ENCODE measurements at places on chromosomes 5 and 9.

DNA sequence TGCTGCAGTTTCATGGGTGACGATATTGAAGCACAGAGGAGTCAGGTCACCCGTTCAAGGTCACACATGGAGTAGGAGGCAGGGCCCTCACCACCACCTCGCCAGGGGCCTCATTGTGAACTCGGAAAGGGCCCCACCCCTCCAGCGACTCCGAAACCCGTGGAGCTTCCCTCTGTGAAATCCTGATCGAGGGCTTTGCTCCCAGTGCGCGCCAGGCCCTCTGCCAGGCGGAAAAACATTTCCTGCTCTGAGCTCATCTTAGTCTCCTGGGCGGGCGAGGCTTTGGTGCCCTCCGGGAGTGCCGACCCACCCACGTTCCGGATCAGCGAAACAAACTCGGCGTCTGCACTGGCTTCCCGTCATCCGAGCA, 75.0 kb upstream of the FCN1 start:
- DNase-seq = no peak

GRCh38 chr9:89853161-89853560, 248.3 kb downstream of the GADD45G start:
- no peak for DNase-seq

DNA sequence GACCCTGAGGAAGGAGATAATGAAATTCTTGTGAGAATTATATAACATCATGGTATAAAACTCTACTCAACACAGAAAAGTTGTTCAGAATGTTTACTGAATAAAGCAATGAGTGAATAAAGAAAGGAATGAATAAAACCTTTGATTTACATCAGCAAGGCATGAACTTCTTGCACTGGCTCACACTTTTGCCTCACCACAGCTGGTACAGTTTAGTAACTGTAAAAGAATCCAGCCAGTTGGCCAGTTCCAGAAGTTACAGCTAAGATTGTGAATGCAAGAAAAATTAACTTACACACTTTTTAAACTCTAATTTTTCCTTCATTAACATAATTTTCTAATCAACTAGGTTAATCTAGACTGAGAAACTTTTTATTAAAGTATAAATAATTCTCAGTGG, 490.9 kb downstream of the NFIB start:
- DNase-seq = no peak

- DNase-seq = no peak
Observed at GRCh38 chr5:66949066-66949465, 247.5 kb downstream of the CD180 start.

DNA sequence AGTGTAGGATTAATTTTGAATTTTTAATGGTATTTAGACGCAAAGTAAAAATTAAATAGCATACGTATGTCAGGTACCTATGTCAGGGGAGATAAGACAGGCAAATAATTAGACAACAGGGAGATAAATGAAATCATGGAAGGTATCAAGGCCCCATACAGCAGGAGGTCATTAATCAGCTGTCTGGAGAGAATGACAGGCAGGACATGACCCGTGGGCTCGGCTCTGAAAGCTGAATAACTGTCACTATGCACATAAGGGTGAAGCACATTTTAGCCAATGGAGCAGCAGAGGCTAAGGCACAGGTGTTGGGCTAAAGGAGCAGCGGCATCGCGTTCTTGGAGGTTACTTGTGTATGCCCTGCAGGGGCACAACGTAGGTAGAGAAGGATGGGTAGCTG, 11.9 kb downstream of the SLC25A51 start:
- DNase-seq = no peak

GRCh38 chr9:97767891-97768290, 70.8 kb upstream of the XPA start:
- no peak for DNase-seq

DNA sequence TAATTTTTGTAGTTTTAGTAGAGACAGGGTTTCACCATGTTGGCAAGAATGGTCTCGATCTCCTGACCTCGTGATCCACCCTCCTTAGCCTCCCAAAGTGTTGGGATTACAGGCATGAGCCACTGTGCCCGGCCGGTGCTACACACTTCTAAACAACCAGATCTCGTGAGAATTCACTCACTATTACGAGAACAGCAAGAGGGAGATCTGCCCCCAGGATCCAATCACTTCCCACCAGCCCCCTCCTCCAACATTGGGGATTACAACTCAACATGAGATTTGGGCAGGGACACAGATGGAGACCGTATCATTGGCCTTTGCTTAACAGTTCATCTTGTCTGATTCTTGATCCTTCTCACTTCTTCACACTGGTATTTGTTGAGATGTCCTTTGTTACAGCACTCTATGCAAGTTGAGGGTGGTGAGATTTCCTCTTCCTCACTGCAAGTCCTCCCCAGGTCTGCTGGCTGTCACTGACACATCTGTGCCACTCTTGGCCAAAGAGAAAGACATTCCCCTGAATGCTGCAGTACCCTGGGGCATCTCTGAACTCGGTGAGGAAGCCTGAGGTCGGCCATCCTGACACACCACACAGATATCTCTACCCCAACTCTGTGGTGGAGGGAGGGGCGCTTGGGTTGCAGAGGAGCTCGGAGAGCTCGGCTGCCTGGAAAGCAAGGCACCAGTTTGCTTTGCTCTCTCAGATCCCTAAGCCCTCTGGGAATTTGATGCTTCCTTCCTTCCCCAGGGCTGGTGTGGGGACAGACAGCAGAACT, 4.2 kb upstream of the SUB1 start:
- DNase-seq = no peak

DNA sequence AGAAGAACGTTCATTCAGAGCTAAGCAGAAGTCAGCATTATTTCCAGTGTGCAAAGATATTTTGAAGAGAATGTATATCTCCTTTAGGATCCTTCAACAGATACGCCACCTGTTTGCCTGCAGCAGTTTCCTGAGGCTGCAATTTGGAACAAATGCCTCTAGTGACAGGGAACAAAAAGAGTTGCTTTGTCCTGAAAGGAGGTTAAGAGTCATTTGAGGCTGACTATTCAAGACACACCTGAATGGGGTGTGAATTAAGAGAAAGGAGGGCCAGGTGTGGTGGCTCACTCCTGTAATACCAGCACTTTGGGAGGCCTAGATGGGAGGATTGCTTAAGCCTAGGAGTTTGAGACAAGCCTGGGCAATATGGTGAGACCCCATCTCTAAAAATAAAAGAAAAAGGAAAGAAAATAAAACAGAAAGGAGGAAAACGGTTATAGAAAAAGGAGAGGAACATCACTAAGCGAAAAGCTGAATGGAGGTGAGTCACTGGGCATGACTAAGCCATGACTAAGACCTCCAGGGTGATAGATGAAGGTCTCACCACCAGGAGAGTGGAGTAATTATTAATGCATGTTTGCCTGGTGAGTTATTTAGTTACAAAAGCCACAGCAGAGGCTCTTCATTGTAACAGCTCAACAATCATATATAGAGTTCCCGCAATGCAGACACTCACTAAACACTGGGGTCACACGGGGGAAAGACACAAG, 255.2 kb upstream of the TNC start:
- no peak for DNase-seq

GRCh38 chr9:78273761-78274160, 23.2 kb upstream of the PSAT1 start:
- DNase-seq = no peak

GRCh38 chr9:70677055-70677735, 262.7 kb upstream of the KLF9 start:
- no peak for DNase-seq

DNA sequence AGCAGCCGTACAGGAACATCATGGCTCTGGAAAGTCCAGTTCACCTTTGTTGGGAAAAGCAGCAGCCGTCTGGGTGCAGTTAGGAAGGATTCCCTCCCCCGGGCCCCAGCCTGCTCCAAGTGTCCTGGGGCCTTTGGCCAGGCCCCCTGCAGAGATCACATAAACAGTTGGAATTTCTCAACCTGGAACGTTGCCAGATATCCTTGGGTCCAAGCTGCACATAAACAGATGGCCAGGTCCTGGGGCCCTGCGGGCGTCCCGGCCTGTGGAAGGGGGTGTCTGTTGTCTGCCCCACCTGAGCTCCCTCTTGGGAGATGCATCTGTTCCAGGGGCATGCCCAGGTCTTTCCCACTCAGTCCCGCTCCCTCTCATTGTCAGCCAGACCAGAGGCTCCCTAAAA, 92.7 kb downstream of the COL5A1 start:
- DNase-seq = no peak

DNA sequence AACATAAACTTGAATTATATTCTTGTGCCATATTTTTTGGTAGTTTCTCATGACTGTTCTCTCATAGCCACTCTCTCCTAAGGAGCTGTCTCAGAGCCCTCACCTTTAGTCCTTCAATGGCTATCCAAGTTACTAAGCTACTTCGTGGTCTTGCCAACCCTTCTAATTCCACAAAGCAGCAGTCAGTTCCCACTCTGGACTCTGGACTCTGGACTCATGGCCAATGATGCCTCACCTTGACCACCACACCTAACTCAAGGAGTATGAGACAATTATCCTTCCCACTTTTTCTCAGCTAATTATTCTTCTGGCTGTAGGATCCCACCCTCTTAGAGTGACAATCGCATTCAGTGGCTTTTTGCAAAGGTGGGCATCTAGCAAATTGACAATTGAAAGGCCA, 42.2 kb downstream of the TUSC1 start:
- no peak for DNase-seq

DNA sequence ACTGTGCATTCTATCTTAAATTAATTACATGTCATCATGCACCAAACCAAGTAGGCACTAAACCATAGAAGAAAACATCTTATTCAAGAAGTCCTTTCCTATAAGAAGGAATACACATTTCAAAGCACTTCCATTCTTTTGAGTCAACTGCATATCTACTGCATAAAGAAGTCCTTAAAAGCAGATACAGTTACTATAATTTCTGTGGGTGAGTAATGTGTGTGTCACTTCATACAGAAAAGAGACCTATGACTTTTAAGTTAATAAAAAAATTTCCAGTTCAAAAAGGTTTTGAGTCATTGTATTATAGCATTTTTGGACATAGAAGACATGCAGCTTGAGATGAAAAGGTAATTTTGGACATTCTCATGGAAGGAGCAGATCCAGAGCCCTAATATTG, 125.0 kb downstream of the DTWD2 start:
- DNase-seq = no peak

GRCh38 chr5:37511646-37512045, 132.5 kb downstream of the WDR70 start:
- no peak for DNase-seq

GRCh38 chr5:135335031-135335828, 63.8 kb downstream of the MACROH2A1 start:
- no peak for DNase-seq

GRCh38 chr5:124057724-124058231, 545.8 kb downstream of the CSNK1G3 start:
- DNase-seq = no peak

DNA sequence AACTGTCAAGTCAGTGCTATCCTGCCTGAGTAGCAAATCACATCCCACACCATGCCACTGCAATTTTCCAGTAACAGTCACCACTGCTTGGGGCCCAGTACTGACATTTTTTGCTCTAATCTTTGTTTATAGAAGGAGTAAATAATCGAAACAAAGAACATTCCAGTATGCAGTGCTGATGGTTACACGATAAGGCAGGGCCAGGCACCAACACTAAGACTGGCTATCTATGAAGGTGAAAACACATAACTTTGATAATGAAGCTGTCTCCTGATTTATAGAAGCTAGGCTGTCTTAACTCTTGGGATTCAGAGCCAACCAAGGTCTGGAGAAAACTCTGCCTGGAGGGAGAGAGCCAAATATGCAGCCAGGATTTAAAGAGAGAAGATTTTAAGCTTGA, 365.3 kb downstream of the BNC2 start:
- no peak for DNase-seq

- DNase-seq = no peak
Observed at GRCh38 chr9:75233011-75233410, 144.7 kb downstream of the OSTF1 start.

- DNase-seq = no peak
Observed at GRCh38 chr5:155728857-155729683, 597.9 kb upstream of the SGCD start.

DNA sequence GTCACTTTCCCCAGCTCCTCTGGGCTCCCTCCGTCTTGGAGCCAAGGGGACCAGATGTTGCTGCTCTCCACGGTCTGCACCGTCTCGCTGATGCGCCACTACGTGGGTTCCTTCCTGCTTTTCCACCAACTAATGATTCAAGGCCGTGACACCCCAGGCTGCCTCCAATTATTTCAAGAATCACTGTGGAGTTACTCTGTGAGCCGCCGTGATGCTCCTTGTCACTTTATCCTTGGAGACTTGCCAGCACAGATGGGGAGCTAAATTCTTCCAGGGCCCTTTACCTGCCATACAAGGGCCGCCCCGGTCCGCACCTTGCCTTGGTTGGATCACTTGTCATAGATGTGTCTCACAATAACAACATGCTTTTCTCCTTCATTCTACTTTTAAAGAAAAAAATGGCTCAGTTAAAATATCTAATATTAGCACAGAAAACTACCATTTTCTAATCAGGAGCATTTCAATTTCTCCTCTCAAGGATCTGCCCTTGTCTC, 202.0 kb downstream of the FSTL4 start:
- DNase-seq = no peak

DNA sequence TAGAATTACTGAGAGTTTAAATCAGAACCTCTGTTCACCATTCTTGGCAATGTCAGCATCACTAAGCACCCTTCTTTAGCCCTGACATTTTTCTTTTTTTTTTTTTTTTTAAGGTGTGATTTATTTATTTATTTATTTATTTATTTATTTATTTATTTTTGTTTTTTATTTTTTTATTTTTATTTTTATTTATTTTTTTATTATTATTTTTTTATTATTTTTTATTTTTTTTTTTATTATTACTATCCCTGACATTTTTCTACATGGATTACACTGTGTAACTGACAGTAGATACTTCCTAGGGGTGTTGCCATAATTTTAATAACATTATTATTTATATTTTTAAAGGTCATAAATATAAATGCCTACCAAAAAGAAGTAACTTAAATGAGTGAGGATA, 47.0 kb upstream of the TRPM3 start:
- no peak for DNase-seq

- no peak for DNase-seq
Observed at GRCh38 chr5:80302636-80303035, 17.2 kb upstream of the SPZ1 start.

GRCh38 chr5:135110785-135111596, 77.0 kb upstream of the PITX1 start:
- no peak for DNase-seq

DNA sequence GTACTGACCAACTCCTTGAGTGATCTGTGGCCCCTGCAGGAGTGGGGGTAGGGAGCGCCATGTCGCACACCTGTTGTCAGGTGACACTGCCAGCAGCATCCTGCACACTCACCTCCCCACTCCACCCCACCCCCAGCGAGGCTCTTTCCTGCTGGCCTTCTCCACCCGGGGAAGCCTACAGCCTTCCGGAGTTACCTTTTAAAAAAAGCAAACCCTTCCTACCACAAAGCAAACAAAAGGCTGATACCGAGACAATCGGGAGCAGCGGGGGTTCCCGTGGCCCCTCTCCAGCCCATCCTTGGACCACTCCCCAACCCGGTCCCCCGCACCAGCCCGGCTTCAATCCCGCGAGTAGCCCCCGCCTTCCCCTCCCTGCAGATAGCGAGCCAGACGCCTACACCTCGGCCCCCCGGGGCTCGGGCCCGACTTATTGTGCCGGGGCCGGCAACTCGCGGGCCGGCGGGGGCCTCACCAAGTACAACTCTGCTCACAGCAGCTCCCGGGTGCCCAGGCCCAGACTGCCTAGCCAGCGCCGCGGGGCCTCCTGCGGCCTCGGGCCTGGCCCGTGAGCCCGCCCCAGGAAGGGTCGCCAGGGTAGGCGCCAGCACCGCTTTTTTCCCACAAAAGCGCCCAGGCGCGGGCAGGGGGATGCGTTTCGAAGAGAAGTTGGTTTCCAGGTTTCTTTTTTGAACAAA, 724 bp downstream of the MACROH2A1 start:
- no peak for DNase-seq

- no peak for DNase-seq
Observed at GRCh38 chr5:5533927-5534326, 111.5 kb downstream of the ICE1 start.

All from KG1 (cell line).